NCI-H524 (cell line): ENCODE measurements at places on chromosomes 2 and 18.

- no peak for DNase-seq
These were observed 60.1 kb upstream of the PAX3 start for GRCh38 chr2:222358876-222359275.

- DNase-seq = no peak
These were observed 13.1 kb downstream of the GPR45 start for GRCh38 chr2:105254531-105255210.

GRCh38 chr18:75364512-75365253 is 62.8 kb downstream of the SMIM21 start:
- no peak for DNase-seq

DNA sequence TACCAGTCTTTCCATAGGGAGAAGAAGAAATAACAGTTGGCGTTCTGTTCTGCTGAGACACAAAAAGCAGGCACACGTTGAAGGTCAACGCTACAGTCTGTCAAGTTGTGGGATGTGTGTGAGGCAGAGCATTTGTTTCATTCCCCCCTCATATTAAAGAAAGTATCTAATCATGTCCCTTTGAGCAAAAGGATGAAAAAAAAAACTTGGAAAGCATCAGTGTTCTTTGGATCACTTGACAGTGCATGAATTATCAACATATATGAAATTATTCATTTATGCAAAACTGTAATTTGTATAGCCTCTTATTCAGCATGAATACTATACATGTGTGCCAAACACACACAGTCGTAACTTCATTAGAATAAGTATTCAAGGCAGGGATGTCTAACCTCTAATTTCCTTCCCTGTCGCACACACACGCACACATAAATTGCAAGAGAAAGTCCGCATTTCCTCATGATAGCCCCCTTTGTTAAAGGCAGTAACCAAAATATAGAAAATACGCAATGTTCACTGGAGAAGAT is 228.6 kb downstream of the RND3 start:
- DNase-seq = no peak

GRCh38 chr2:120607506-120607905 is 128.2 kb upstream of the GLI2 start:
- DNase-seq = no peak

DNA sequence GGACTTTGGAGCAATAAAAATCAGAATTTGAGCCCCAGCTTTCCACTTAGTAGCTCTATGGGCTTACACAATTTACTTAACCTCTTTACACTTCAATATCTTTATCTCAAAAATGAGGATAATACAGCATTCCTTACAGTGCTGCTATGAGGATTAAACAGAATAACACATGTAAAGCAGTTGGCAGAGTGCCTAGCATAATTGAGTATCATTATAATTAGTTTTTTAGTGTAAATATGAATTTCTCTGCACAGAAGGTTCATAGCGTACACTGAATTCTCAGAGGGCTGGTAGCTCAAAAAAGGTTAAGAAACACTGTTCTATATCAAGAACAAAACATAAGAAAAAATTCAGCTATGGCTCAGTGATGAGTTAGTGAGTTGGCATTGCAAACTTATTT is 190.4 kb upstream of the CYP26B1 start:
- no peak for DNase-seq
